ENCODE measurements at places on chromosomes 1 and 21.

DNA sequence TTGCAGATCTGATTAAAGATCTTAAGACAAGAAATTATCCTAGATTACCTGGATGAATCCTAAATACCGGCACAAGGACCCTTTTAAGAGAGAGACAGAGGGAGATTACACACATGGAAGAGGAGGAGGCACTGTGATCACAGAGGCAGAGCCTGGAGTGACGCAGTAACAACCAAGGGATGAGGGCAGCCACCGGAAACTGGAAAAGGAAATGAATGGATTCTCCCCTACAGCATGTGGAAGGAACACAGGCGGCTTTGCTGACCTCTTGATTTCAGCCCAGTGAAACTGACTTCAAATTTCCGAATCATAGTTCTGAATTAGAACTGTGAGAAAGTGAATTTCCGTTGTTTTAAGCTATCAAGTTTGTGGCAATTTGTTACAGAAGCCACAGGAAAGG is 50.2 kb upstream of the IVNS1ABP start:
- DNase-seq, result no peak

DNA sequence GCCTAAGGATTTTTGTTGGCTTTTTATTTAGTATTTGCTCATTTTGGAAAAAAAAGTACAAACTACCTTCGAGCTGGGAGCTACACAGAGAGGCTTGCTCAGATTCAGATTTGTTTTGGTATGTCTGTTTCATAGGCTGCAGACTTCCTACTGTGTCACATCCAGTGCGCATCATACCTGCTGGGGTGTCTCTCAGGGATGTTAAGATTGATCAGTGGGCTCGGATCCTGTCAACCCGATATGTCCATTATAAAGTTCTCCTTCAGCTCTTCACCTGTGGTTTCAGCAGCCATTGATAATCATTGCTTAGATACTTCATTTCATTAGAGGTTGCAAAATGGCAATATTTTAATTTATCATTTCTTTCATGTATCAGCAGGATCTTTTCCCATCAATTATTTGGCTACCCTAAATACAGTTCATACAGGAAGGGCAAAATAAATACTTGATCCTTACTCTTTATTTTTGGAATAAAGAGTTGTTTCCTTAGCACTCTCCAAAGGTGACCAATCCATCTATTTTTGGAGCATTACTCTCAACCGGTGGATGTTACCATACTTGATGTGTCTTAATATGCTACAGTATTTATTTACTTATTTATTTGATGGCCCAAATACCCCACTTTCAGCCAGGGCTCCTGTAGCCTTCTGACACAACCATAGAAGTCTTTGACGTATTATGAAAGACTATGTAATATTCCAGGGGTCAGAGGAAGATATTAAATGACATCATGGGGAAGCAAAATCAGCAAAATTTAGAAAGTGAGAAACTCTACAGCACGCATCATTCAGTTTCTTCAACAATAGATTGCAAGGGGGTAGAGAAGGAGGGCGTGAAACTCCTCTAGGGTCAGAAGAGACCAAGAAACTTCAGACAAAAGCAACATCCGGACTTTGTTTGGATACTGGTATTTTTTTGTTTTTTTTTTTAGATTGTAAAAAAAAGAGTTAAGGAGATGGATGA is 55.3 kb upstream of the HNRNPU start:
- no peak for DNase-seq

DNA sequence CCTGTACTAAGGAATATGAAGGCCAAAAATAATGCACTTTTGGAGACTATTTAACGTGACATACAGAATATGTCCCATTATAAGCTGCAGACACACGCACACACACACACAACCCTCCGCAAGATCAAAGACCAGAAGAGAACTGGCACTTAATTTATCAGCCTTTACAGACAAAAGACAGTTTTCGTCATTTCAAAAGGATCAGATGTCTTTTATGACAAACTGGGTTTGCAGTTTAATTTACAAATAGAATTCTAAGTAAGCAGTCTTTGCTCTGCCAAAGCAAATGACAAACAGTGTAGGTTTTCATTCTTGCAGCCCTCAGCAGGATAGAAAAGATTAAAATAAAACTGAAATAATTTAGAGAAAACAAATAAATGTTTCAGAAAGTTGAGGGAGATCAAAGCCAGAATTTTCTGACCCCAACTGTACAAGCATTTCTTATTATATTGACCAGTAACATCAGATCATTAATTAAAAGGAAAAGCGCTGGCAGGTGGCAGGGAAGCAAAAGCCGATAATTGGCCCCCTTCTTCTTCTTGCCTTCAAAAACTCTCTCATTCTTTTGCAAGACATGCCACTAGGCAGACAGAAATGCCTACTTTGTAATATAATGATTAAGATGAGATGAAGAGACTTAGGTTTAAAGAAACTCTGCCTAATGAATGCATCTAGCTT is 169.0 kb downstream of the DENND1B start:
- no peak for DNase-seq

GRCh38 chr1:28510273-28510969 is 4.6 kb downstream of the RCC1 start:
- peak; percentile 87 for DNase-seq

DNA sequence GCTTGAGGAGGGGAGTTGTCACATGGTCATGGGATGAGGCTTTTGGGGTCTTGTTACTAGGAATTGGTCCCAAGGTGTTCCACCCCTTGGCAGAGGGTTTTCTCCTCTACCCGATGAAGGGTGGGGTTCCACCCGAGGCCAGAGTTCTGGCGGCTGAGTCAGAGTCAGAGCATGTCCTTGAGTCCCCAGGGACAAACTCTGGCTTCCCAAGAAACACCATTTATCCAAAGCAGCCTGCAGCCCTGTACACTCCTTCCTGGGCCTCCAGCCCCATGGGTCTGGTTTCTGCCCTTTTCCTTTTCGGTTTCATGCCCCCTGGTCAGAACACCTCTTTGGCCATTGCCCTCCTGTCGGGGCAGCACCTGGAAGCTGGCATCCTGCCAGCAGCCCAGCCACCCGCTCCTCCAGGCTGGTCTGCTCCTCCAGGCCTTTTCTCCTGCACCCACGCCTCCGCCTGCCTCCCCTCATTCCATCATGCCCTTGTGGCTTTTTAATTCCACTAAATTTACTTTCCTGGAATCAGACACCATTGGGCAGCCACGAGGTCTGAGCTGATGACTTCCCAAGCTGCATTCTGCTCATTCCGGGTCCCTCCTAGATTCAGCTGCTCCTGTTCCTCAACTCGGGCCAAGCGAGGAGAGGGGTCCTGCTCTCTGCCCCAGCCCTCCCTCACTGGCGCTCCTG is 301.7 kb upstream of the VAMP3 start:
- no peak for DNase-seq

DNA sequence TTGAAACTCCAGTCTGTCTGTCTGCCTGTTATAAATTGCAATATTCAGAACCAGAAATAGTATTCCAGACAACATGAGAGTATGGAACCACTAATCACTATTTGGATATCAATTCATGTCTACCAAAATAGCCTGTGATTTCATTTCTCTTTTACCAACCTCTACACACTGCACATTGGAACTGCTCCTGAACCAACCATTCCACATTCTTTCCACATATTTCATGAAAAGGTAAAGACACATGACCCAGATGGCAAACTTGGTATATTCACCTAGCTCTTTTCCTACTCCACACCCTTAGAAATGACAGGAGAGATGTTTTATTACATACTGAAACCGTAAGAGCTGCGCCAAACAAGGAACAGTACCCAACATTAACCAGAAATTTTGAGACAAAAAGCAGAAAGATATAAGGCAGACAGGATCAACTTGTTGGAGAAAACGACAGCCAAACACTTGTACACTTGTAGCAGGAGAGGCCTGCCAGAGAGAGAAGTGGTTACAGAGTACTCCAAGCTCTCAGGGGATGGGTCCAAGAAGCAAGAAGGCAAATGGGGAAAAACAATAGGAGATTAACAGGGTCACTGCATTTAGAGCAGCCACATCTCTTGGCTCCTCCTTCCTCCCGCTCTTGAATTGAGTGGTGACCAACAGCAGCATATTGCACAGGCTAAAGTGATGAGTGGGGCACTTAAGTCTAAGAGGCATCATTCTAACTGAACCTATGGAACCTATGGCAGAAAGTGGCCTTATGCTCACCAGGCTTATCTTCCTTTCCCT is 148.7 kb downstream of the SETD4 start:
- no peak for DNase-seq

DNA sequence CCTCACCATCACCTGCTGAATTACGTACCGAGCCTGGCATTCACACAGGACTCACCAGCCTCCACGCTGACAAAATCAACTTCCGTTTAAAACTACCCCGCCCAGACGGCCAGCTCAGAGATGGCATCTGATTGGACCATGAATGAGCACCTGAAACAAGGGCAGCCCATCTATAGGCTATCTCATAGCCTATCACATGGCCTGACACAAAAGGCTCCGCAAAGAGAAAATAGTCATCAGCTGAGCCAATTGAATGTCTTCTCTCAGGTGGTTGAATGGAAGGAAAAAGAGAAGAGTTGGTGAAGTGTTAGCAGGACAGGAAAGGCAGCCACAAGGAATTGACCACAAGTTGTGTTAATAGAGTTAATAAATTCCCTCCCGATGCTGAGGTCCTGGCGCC is 50.6 kb upstream of the ZC3H12A start:
- peak; percentile 65 for DNase-seq

DNA sequence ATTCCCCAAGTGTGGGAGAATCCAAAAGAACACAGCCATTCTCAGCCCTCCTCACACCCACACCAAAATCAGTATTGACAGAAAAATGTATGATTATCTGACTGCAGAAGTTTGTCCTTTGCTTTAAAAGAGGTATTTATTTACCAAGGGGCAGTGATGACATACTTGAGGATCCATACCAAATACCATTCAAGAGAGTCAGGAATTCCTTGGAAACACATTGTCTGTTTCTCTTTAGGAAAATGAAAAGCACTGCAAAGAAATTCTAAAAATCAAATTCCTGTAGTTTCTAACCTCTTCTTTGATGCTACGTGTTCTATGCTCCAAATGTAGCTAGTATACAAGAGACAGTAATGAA is 509.6 kb upstream of the CXADR start:
- no peak for DNase-seq

GRCh38 chr1:177948336-177948972 is 21.4 kb downstream of the SEC16B start:
- DNase-seq, result peak; percentile 81

DNA sequence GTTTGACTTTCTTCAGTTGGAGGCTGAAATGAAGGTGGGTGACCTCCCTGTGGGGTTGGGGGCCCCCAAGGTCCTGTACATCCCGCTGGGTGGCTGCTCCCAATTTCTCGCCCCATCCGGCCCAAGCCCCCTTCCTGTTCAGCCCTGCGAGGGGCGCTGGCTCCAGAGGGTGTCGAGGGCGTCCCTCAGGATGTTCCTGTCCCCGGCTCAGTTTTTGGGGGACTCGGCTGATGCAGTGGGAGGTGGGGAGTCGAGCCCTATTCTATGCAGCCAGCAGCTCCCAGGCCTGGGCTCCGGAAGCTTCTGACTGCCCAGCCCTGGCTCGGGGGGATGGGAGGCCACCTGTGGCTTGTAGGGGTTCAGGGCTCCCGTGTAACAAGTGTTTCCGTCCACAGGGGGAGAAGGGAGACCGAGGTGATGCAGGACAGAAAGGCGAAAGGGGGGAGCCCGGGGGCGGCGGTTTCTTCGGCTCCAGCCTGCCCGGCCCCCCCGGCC is 38.2 kb downstream of the SLC19A1 start:
- DNase-seq, result no peak

- DNase-seq, result no peak
Measured at GRCh38 chr1:55081188-55081904, 42.0 kb downstream of the PCSK9 start.

- DNase-seq, result no peak
Measured at GRCh38 chr1:188027613-188028012, 1198.9 kb downstream of the PLA2G4A start.

- no peak for DNase-seq
Measured at GRCh38 chr1:89538361-89538760, 13.7 kb downstream of the LRRC8B start.

DNA sequence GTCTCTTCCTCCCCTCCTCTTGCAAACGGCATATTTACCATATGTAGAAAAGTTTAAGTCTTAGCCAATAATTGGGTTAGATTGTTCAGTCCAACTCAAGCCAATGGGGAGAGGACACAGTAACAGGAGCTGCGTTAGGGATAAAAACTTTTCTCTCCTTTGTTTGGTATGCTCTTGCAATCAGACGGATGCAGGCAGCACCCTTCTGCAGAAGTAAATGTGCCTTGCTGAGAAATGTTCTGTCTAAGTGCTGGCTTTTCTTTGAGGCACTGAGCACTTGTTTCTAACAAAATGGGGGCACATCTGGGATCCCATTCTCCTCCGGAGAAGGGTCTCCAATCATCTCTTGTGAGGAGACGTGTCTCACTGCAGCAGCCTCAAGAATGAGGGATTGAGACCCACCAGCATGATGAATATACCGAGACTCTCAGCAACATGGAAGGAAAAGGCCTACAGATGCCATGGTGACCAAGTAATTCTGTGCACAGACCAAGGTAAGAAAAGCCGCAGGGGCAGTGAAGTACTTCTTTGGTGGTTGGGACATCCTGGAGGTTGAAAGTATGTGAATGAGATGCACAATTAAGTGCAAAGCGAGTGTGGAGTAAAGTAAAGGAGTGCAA is 20.7 kb upstream of the GNG4 start:
- no peak for DNase-seq

GRCh38 chr21:43835861-43836260 is 29.2 kb upstream of the AGPAT3 start:
- DNase-seq, result no peak

DNA sequence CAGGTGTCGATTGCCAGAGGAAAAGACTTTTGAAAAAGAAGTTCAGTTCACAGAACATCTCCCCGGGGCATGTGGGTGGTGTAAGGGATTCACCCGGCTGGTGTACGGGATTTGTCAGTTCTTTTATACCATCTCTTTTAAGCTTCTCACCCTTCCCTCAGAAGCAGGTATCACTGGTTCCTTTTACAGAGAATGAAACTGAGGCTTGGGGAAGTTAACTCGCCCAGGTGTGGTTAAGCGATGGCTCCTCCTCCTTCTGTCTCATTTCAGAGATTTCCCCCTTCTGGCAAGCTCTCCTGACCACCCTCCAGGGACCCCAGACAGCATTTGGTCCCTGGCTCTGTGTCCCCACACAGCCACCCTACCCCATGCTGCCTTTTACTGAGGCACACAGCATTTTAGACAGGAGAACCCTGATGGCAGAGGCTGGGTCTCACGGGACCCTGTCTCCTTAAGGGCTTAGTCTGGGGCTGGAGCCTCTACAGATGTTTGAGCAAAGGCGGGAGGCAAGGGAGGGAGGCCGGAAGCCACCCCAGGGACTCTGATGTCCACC is 2.8 kb upstream of the ECE1 start:
- peak; percentile 95 for DNase-seq
